NCI-H226 (cell line): ENCODE measurements at places on chromosomes 3 and 15.
A peak's percentile ranks its signal among the peaks of the same experiment; 100 is the strongest.

DNA sequence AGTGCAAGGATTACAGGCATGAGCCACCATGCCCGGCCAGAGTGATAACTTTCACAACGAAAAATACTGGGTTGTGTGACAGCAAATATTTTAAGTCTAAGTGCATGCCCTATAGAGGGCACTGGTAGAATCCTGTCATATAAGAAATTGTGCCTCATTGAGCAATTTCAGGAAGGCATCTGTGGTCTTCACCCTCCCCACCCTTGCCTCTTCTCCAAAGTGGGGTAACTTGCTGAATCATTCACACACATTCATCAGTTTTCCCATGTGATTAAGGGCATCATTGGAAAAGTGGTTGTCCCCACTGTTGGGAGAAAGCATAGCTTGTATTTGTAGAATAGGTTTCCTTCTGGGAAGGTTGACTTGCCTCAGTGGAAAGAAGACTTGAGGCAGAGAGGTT, 9.2 kb downstream of the MITF start:
- DNase-seq, result no peak

- DNase-seq, result no peak
These were observed 32.6 kb downstream of the TLE3 start for GRCh38 chr15:70065006-70065722.

DNA sequence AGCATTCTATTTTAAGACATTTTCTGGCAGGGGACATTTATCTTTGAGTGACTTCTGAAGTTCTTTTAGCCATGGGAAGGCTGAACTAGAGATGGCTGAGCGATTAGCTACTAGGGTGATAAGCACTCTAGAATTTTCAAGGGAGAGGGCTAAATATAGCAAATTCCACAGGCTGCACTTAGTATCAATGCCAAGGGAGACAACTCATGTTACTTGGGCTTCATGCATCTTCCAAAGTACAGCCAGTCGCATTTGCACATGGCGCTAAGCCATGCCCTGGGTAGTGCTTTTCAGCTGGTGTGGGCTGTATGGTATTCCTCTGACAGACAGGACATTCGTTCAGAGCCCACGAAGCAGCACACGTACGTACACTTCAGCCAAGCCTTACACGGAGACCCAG, 69.6 kb downstream of the RYR3 start:
- no peak for DNase-seq

GRCh38 chr3:16522834-16523233, 9.3 kb upstream of the RFTN1 start:
- no peak for DNase-seq

- peak; percentile 71 for DNase-seq
These were observed 540 bp downstream of the CCDC80 start for GRCh38 chr3:112640276-112640929.
